ENCODE measurements at places on chromosomes 5 and 9.
A peak's percentile ranks its signal among the peaks of the same experiment; 100 is the strongest.

GRCh38 chr9:14085810-14086209 is 228.1 kb downstream of the NFIB start:
- DNase-seq, result no peak

- no peak for DNase-seq
Observed at GRCh38 chr9:24118190-24118589, 292.1 kb upstream of the ELAVL2 start.

- no peak for DNase-seq
Observed at GRCh38 chr5:68354315-68354714, 138.8 kb downstream of the PIK3R1 start.

GRCh38 chr5:115379622-115380344 is 83.3 kb upstream of the CCDC112 start:
- no peak for DNase-seq

DNA sequence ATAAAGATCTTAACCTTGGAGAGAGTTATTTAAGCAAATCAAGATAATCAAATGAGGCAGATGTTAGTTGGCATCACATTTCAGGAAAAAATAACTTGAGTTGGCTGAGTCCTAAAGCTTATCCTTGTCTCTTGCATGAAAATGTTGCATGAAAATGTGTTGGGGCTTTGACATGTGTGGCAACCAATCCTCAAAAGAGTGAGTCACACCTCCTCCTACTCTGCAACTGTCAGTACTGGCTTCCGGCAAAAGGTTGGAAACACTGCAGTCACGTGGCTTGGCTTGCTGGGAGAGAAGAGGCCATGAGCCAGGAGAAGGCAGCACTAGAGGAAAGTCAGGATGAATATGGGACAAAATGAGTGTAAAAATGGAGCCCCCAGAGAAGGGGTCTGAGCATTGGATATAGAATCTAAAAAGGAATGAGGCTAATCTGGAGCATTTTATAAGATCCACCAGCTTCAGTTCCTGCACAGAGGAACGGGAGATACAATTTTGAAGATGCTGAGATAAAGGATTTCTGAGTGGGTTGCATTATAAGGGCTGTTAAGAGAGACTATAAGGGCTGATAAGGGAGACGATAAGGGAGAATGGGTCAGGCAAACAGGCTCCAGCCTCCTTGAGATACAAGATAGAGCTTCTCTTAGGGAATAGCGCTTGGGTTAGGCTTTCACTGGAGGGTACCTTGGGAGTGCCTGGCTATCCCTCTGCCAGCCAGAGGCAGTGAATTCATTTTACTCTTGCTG is 43.1 kb downstream of the SPATA31D1 start:
- no peak for DNase-seq

GRCh38 chr9:121368745-121369144 is 1.3 kb downstream of the STOM start:
- no peak for DNase-seq

- no peak for DNase-seq
Observed at GRCh38 chr9:32395510-32396216, 11.2 kb downstream of the ACO1 start.

DNA sequence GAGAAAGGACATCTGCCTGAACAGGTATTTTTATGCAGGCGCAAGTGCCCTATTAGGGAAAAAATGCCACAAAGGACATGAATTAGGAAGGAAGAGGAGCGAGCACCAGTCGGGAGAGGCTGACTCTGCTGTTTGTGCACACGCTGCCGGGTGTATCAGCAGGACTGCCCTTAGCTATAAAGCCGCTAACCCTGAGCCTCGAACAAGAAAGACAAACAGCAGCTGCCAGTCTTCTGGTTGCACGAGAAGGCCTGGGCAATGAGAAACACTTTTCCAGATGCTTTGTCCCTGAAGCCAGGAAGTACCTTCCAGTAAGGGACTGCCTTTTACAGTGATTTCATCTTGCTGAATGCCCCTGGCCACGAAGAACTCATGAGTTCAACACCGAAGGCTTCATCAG is 12.6 kb downstream of the QSOX2 start:
- DNase-seq, result no peak

DNA sequence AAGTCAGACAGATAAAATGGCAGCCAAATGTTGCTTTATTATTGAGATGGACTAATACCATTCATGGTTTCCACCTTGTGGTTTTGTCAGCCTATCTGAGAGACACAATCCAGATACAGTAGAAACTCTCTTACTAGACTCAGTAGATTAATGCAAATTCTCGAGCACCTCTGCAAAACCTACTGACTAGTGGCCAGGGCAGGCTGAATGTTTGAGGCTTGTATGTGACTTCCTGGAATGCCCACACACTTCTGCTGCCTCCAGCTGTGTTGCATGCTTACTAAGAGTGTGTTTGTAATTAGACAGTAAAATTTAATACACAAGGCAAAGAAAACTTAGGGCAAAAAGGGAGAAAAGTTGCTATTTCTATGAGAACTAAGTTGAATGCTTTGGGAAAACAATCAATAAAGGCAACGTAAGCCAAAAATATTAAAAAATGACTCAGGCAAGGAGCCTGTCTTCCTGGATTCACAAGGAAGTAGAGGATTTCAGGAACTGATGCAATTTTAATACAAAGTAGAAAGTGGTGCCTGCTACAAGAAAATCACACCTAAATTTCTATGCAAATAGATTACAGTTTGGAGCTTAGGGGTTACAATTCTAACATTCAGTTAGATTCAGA is 30.2 kb upstream of the CCNG1 start:
- DNase-seq, result no peak

GRCh38 chr9:89367281-89367680 is 49.0 kb downstream of the SECISBP2 start:
- DNase-seq, result no peak

DNA sequence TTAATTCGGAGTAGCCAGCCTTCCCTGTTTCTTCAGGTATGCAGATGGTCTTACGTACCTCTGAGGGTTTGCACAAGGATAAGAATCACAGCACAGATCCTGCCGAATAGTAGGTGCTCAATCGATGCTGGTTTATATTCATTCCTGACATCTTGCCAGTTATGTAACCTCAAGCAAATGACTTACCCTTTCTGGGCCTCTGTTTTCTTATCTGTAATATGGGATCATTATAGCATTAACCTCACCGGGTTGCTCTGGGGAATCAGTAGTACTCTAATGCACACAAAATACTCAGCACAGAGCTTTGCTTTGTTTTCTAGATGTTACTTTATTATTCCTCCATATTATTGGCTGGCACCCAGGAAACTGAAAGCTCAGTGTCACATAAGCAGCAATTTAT is 7.7 kb upstream of the NR5A1 start:
- no peak for DNase-seq

- DNase-seq, result no peak
Observed at GRCh38 chr5:68214482-68215207, 911 bp upstream of the PIK3R1 start.

DNA sequence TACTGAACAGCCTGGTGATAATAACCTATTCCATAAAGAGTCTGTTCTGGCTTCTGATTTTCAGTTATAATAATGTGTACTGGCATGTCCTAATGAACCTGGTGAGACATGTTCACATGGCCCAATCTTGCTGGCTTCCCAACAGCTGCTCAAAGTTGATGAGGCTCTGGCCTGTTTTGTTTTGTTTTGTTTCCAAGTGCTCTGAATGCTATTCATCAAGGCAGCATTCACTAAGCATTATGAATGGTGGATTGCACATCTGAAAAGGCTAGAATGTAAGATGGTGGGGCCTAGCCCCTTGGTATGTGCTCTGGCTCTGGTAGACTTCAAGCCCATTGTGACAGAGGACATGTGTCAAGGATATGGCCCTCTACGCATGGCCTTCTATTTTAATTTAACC is 388.5 kb downstream of the PSAT1 start:
- DNase-seq, result no peak

DNA sequence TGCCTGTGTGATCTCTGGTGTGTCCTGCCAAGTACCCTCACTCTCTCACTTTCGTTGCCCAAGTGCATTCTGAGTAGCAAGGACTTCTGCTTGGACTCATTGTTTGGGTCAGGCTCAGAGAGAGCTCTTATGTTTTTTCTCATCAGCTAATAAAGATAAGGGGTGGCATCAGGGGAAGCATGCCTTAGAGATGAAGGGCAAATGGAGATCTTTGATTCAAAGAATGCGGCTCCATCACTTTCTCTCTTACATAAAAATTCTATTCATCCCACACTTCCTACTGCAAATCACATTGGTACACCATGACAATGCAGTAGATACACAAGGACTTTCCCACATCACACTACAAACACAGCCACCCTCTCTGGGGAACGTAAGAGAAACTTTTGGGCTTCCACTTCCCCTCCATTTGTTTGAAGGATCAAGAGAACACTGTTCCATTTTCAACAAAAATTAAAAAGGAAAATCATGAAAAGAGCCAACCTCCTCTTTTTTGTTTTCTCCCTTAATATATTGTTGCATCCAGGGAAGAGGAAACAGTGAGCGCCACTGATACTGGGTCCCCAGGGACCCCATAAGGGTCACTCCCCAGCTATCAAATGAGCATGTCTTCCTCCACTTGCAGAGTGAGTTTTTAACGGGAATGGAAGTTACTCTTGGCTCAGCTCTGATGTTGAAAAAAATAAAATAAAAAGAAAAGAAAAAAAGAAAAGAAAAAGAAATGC is 73.0 kb downstream of the ZNF366 start:
- DNase-seq, result no peak

DNA sequence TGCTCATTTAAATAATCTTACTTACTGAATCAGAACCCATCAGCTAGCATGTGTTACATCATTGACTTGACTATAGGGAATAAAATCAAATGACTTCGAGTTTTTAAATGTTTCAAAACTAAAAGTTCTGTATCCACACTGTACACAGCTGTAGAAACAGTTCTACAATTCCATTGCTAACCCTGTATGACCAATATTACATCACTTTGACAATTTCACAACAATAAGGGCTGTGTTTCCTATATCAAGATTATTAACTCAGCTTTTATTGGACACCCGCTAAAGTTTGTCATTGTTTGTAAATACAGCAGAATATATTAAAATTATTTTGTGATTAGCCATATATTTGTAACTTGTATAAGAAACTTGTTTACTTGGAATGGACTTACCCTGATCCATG is 540.8 kb downstream of the PRELID2 start:
- DNase-seq, result no peak

DNA sequence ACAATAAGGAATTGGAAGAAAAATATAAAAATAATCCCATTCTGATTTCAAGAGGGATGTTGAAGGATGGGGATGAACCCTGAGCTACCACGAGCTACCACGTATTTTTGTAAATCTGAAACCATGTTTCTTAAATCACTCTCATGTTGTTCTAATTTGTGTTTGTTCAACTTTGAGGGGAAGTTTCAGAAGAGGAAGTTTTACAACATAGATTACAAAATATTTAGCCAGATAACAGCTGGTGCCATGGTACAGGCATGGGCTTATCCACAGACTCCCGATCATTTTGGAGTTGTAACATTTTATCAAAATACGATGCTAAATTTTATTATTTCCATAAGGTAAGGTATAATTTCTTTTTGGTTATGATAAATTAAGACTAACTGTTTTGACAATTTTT is 15.2 kb downstream of the CCDC125 start:
- DNase-seq, result no peak

DNA sequence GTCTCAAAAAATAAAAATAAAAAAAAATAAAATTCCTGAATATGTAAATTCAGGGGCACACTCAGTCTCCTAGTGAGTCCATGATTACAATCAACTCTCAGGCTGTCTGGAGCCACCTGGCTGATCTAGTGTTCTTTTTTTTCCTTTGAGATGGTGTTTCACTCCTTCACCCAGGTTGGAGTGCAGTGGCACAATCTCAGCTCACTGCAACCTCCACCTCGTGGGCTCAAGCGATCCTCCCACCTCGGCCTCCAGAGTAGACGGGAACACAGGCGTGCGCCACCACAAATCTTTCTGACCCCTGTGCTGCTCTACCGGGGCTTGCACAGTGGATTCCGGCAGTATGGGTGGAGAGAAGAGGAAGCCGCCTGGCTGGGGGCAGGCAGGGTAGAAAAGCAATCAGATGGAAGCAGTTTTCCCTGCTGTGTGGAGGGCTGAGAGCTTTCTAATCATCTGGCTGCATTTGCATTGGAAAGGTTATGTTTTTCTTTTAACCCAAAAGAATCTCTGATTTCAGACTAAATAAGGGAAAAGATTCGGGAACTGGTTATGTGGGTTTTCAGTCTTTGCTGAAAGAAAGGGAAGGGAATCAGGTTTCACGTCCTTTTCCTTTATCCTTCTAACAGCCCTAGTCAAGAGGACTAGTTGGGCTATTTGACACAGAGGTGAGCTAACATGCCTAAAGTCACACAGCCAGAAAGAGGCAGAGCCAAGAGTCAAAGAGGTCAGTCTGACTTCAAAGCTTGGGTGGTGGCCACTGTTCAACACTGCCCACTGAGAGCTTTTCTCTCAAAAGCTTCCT is 26.3 kb upstream of the CORO2A start:
- DNase-seq, result no peak

DNA sequence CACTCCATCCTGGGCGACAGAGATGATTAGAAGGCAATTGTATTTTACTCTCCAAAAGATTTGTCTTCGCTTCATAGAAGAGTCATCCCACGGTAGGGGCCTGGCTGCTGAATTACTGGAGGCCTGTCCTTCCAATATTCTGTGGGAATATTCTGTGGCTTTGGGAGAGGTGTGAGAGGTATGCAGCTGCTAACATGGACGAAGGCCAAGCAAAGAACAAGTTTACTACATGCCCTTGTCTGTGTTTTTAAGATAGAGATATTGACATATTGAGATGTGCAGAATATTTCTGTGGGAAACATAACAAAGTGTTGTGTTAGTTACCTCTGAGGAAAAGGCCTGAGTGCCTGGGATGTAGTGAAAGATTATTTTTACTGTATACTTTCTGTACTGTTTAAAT is 71.8 kb upstream of the SMIM15 start:
- no peak for DNase-seq

DNA sequence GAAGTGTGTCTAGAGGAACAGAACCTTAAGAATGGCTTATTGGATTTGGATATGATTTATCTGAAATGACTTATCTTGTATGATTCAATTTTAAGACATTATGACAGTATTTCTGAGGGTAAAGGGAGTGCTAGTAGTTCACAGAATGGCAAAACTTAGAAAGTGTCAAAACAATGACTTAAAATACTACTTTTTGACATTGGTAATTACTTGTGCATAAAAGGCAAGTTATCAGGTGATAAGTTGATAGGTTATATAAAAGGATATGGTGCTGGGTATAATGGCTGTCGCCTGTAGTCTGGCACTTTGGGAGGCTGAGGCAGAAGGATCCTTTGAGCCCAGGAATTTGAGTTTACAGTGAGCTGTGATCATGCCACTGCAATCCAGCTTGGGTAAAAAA is 494.4 kb downstream of the CDH9 start:
- no peak for DNase-seq

GRCh38 chr5:114054594-114054993 is 307.3 kb upstream of the KCNN2 start:
- DNase-seq, result no peak

GRCh38 chr5:91224969-91225368 is 158.1 kb downstream of the ARRDC3 start:
- DNase-seq, result no peak

GRCh38 chr5:158754018-158754514 is 345.6 kb downstream of the EBF1 start:
- no peak for DNase-seq

GRCh38 chr5:157431544-157432200 is 28.3 kb upstream of the NIPAL4 start:
- DNase-seq, result peak; percentile 16

Data from CD4-positive, alpha-beta T cell treated with Interferon gamma for 1 hour (primary cell).